ENCODE measurements at places on chromosomes 7 and 10.

DNA sequence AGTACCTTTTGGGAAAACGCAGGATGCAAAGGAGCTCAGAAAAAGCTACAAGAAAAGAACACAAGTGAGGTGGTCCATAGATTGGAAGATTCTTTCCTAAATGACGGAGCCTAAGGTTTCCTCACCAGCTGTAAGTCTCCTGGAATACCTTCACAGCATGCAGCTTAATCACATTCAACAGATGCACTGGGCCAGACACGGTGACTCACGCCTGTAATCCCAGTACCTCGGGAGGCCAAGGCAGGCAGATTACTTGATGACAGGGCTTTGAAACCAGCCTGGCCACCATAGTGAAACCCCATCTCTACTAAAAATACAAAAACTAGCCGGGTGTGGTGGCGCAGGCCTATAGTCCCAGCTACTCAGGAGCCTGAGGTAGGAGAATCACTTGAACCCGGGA is 228.7 kb downstream of the FRMD4A start:
- no peak for DNase-seq

DNA sequence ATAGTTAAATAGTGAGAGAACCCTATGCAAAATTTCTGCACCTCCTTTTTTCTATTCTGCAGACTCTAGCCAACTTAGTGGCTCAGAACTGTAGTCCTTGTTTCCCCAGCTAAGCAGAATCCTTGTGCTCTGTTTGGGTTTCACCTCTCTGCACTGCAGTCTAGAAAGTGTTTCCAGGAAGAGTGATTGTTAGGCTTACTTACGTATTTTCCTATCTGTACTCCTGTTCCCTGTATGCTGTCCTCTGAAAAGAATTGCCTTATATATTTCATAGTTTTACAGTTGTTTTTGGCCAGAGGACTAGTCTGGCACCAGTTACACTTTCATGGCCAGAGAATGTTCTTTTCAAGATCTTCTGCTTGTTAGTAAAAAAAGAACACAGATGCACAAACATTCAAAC is 154.6 kb upstream of the POT1 start:
- DNase-seq: no peak

GRCh38 chr10:22792161-22792560 is 77.8 kb upstream of the PIP4K2A start:
- no peak for DNase-seq

DNA sequence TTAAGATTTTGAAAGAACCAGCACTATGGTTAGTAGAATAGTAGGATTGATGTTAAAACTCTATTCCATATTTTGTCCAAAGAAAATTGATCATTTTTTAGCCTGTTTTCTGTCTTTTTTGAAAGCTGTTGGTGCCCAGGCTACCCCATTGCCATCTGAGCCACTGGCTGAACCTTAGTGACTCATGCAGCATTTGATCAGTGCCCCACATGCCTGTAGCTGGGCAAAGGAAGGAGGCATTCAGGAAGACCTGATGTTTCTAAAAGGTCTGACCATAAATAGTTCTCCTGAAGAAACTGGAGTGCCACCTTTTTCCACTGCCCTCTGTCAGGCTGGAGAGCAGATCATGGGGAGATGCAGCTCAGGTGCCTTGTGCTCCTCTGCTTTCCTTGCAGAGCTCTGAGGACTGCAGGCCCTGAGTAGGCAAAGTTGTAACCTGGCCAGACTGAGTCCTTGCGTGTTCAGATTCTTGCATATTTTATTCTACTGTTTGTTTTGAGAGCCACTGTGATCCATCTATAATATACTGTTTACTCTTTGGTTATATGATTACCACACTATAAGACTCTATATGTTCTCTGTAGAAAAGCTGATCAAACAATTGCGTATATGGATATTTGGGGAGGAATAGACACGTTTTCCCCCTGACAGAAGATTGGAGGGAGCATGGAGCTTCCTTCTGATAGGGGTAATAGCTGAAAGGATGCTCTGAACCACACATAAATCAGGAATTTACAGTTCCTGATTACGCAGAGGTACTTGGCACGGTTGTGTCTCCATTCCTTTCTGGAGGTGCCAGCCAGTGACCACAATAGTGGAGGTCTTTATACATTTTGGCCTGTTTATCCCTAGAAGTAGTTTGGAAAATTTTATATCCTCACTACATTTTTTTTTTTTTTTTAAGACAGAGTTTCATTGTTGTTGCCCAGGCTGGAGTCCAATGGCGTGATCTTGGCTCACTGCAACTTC is 48.9 kb upstream of the GJD4 start:
- DNase-seq: no peak

DNA sequence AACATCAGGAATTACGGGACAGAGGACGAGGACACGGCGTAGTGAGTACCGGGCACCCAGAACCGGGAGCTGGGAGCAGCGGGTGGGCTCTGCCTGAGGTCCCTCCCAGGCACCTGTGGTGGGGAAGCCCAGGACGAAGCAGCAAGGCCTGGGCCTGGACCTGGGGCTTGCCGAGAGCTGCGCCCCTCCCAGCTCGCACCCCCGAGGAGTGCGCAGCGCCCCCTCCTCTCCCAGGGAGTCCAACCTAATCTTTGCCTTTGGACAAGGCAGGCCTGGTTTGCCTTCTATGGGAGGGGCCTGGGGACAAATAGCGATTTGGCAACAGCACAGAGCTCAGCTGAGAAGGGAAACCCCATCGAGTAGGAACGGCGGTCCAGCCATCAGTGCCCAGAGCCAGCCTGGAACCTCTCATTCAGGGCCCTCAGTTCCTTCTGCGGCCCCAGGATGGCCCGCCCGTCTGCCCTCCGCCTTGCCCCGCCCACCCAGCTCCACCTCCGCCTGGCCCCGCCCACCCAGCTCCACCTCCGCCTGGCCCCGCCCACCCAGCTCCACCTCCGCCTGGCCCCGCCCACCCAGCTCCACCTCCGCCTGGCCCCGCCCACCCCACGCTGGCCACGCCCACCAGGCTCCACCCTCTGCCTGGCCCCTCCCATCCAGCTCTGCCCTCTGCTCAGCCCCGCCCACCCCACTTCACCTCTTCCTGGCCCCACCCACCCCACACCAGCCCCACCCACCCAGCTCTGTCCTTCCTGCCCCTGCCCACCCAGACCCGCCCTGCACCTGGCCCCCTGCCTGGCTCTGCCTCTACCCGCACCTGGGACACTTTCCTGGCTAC is 32.5 kb upstream of the KNDC1 start:
- no peak for DNase-seq

Data from GF-D8 (cell line).